ENCODE measurements at places on chromosomes 5 and 9. TPM values are rescaled to one million over a fixed set of nuclear protein-coding genes. Genes with fewer than 3 reads are reported as not detected.

Gene GLIPR2
- 33.3 TPM for total RNA-seq

Gene NTNG2
- 8.1 TPM for total RNA-seq

DNA sequence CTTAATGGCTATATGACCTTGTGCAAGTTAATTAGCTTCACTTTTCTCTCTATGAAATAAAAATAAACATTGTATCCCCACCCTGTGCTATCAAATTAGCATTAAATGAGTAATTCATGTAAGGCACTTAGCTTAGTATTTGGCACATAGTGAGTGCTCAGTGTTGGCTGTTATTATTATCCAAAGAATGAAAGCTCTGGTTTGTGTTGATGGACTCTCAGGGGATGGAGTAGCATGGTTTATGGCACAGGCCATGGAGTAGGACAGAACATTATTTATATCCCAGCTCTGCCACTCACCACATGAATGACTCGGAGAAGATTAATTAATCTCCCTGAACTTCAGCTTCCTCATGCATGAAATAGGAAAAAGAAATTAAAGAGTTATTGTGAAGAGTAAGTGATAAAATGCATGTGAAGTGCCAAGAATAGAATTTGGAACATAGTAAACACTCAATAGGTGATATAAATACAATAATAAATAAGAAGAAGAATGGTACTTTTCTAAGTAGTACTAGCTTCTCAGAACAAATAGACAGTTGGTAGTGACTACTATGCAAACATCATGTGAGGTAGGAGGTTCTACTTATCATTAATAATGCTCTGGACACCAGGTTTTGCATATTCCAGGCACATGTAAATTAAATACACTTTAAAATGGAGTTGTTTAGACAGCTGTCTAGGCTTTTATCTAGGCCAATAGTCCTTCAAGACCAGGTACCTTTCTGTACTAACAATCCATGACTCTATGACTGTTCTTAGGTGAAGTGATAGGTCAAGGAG, 146.4 kb downstream of the GRIA1 start:
- DNase-seq, result no peak

GRCh38 chr5:109558364-109558763, 131.4 kb upstream of the MAN2A1 start:
- no peak for DNase-seq

- DNase-seq, result no peak
These were observed 510.0 kb downstream of the ACTL7B start for GRCh38 chr9:108345826-108346225.

Gene IFNB1
- total RNA-seq, result not detected

DNA sequence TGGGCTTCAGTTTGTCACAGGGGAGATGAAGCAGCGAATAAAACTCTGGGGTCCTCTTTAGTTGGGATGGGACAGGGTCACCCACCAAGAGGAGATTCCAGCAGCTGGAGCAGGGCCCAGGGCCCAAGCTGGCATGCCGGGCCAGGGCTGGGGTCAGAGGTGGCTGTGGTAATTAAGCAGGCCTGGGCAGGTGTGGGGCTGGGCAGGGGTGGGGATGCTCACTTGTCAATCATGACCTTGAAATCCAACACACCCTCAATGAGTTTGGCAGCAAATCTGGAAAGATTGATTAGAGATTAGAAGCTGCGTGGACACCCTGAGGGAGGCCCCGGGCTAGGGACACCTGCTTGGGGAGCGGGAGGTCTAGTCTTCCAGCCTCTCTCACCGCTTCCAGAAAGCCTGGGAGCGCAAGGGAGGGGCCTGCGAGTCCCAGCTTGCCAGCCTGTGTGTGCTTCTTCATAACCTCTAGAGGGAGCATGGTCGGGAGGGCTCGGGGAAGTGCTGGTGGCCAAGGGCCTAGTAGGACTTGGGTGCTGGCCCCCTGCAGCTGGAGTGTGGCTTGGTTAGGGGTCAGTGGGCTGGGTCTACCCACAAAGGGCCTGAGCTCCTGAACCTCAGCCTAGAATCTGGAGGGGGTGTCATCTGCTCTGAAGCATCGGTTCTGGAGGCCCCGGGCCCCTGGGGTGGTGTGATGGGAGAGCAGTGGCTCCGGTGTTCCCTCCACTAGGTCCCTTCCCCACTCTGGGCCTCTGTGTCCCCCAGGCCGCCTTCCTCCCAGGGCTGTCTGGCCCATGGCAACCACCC, 7.6 kb downstream of the CRAT start:
- no peak for DNase-seq

DNA sequence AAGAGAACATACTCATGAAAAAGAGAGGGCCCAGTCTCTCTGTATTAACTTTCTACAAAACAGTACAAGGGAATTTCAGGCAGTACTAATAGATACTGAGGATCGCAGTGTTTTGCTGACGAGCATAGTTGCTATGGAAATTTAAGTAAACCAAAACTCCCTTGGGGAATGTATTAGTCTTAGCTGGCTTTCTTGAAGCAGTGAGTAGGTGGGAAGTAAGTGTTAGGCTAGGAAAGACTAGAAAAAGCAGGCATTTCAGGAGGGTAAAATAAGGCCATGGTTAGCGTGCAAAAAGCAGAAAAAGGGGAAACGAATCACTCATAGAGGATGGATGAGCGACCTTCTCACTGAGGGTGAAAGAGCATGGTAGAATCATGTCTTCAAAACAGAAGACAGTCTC, 84.3 kb upstream of the ACTBL2 start:
- DNase-seq, result no peak
